ENCODE measurements at places on chromosomes 11 and 22.

DNA sequence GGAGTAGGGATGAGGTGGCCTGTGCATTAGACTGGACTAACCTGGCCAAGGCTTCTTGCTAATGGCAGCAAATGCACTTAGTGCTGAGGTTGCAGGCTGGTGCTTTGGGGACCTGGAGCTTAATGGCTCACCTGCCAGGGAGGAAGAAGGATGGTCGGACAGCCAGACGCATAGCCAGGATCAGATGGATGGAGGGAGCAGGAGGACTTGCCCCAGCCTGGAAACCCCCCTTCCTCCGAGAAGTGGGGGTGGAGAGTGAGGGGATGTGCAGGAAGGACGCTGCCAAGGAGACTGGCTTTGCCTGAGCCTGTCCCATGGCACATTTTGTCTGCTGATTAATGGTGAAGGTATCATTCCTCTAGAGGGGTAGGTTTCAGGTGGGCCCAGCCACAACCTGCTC is 17.9 kb downstream of the IGLL1 start:
- no peak for DNase-seq

- no peak for DNase-seq
These were observed 5.1 kb downstream of the DGCR2 start for GRCh38 chr22:19117111-19117512.

DNA sequence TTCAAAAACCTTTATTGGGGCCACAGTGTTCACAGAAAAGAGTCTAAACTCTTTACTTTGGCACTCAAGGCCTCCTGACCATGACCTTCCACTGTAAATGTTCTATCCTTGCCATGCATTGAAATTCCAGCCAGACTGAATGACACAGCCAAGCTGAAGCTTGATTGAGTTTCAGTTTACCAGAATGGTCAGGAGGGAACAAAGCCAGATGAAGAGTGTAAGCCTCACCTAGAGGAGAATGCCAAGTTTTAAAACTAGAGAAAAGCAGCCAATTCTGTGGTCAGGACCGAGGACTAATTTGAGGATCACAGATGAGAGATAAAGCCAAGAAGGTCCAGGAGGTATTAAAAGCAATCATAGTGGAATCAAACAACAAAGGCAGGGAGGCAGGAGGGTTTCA is 215.3 kb downstream of the KCNA4 start:
- no peak for DNase-seq

DNA sequence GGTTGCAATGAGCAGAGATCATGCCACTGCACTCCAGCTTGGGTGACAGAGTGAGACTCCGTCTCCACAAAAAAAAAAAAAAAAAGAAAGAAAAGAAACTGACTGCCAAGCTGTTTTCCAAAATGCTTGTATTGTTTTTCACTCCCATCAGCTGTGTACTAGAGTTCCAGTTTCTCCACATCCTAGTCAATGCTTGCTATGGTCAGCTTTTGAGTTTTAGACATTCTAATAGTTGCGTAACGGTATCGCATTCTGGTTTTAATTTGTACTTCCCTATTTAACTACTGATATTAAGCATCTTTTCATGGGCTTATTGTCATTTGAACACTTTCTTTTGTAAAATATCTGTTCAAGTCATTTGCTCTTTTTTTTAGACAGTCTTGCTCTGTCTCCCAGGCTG is 55.7 kb downstream of the TSPAN18 start:
- no peak for DNase-seq

DNA sequence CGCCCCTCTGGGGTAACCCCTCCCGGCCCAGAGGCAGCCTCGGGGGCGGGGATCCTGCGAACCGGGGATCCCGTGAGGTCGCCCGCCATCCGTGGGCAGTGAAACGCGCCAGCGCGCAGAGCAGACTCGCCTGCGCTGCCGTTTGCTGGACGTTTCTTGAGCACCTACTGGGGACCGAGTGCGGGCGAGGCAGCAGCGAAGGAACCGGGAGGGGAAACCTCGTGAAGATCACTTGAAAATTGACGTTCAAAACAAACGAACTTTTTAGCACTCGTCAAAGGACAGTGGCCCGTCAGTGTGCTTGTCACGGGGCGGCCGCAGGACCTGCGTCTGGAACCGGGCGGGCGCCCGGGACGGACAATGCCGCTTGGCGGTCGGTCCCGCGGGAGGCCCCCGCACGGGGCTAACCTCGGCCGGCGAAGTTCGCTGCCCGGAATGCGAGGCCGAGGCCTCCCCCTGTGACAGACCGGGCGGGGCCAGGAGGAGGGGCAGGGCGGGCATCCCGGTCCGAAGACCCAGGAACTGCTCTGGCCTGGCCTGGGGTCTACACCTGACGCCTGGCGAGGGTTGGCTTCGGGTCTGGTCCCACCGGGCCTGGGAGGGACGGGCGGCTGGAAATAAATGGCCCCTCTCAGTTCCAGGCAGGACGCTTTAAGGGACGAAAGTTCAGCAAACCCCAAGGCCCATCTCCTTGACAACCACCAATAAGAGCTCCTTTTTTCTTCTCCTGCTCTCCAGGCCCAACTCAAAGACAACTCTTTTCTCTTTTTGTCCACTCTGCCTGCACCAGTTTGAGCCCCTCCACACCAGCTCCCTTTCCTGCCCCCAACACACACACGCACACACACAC is 723 bp upstream of the SCUBE1 start:
- no peak for DNase-seq

DNA sequence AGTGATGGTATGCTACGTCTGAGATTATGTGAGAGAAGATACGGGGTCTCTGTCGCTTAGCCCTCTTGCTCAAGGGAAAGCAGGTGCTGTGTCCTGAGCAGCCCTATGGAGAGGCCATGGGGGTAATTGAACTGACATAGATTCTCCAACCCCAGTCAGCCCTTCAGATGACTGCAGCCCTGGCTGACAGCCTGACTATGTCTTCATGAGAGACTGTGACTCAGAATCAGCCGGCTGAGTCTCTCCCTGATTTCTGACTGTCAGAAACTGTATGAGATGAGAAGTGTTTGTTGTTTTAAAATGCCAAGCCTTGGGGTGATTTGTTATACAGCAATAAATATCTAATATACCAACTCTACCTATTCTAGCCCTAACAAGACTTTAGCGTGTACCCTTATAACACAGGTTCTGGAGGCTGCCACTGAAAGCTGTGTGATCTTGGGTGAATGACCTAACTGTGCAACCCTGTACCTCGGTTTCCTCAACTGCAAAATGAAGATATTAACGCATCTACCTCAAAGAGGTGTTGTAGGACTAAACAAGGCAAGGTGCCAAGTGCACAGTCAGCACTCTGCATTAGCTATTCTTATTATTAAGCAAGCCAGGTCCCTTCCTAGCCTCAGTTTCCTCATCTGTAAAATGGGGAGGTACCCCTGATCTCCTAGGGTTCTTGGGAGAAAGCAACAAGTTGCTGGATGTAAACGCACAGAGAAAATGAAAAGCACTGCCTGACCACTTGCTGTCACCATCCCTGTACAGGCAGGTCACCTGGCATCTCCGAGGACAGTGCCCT is 24.9 kb downstream of the SLC43A1 start:
- DNase-seq: no peak

GRCh38 chr11:37504921-37505320 is 906.9 kb upstream of the RAG2 start:
- no peak for DNase-seq

- DNase-seq: no peak
These were observed 1.6 kb upstream of the IFITM1 start for GRCh38 chr11:312092-312816.

- DNase-seq: no peak
These were observed 316.1 kb downstream of the TMEM135 start for GRCh38 chr11:87353771-87354345.

- DNase-seq: no peak
These were observed 14.7 kb downstream of the ZBTB44 start for GRCh38 chr11:130299978-130300377.

GRCh38 chr11:44834846-44835245 is 108.1 kb downstream of the TSPAN18 start:
- no peak for DNase-seq

- no peak for DNase-seq
These were observed 274.3 kb downstream of the DDX10 start for GRCh38 chr11:108939135-108939534.

- DNase-seq: no peak
These were observed 14.9 kb upstream of the HBE1 start for GRCh38 chr11:5284637-5285036.
